Activated CD8-positive, alpha-beta memory T cell treated with anti-CD3 and anti-CD28 coated beads, Interleukin-2, amount 50 U/mL, for 4 hours (primary cell): ENCODE measurements at places on chromosomes 11 and 22.
A peak's percentile ranks its signal among the peaks of the same experiment; 100 is the strongest.

GRCh38 chr11:28447226-28447625, 339.0 kb downstream of the METTL15 start:
- no peak for DNase-seq

GRCh38 chr22:48267681-48268080, 1505.2 kb downstream of the TBC1D22A start:
- DNase-seq, result no peak

- DNase-seq, result no peak
These were observed 18.1 kb upstream of the RASD2 start for GRCh38 chr22:35522225-35523149.

DNA sequence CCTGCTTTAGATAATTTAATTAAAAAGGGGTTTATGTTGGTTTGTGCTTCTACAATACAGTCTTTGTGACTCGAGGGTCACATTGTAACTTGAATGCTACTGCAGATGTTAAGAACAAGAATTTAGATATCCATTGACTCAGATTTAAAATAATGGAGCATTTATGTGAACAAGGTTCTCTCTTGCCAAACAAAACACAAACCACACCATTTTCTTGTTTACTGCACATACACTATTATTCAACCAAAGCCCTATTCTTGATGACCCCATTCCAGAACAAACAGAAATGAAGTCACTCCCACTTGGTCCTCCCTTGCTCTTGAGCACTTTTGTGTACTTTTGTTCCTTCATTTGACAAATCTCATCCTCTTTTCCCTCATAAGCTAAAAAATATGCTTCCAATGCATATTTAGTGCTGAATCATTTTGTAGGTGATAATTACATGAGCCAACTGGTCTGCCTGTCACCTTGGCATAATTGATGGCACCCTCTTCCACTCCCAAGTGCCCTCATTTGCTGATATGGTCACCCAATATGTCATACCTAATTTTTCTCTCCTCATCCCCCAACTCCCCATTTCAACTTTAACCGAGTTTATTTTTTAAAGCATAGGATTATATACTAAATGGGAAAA, 2.8 kb downstream of the C11orf71 start:
- no peak for DNase-seq

DNA sequence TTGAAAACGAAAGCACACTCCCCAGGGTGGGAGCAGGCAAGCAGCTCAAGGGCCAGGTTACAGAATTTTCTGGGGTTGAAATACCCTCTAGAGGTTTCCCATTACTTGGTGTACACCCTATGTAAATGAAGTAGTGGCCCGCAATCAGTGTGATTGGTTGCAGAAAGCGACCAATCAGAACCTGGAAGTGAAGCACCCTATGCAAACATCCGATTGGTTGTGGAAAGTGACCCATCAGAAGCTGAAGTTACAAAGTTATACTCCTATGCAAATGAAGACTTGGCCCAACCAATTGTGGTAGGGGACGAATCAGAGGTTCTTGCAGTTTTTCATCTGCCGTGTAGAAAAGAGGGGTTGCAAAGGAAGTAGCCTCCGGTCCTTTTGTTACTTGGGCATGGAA, 19.2 kb downstream of the PRR5 start:
- DNase-seq, result no peak

- DNase-seq, result peak; percentile 22
These were observed 465 bp downstream of the MAPK1 start for GRCh38 chr22:21866833-21867527.

DNA sequence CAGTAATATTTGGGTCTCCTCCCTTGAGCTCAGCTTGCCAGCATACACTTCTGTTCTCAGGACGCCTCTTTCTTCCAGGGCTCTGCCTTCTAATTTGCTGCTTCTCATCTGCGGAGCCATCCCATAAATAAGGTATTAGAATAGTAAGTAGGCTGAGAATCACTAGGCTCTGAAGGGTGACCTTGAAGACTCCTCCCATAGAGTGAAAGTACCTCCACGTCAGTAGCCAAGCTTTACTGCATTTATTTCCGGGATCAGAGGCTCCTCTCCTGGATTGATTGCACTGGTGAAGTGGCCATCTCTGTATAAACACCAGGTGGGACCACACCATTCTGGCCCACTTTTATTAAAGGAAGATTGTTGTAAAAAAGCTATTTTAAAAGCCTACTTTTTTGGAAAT, 315.5 kb downstream of the FAT3 start:
- DNase-seq, result no peak

DNA sequence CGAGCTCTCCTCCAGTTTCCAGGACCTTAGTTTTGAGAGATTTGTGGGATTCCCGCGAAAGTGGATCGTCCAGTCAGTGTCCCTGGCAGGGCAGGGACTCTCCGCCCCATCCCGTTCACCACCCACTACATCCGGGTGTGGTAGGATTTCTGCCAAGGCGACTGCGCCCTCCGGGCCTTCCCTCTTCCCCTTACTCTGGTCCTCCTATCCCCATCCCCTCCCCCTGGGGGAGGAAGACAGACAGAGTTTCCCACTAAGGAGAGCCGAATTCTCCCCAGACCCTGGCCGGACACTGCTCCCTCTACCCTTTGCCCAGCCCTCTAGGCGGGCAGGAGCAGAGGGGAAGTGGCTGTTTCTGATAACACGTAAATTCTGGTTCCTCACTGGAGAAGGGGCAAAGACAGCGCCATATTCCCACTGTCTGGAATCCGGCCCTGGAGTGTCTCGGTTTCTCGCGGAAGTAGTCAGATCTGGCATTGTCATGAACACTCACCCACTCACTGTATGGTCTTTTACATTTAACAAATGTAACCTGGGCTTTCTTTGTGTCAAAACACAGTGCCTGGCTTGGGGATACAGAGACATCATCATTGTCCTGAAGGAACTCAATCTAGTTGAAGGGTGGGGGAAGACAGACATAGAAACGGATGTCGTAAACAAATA, 1.1 kb upstream of the NECTIN1 start:
- no peak for DNase-seq

DNA sequence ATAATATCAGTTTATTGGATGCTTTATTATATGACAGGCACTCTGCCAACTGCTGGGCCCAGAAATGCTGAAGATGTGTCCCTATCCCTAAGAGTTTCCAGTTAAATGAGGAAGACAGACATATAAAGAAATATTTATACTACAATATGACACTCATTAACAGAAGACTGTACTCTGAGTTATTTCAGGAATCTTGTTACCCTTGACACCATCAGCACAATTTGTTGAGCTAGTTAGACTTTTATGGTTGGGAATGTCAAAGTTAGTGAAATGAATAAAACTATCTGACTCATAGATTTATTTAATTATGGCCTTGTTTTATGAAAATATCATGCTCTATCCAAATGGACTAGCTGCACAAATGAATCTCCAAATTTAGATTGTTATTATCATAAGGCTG, 25.6 kb upstream of the MSANTD4 start:
- DNase-seq, result no peak

DNA sequence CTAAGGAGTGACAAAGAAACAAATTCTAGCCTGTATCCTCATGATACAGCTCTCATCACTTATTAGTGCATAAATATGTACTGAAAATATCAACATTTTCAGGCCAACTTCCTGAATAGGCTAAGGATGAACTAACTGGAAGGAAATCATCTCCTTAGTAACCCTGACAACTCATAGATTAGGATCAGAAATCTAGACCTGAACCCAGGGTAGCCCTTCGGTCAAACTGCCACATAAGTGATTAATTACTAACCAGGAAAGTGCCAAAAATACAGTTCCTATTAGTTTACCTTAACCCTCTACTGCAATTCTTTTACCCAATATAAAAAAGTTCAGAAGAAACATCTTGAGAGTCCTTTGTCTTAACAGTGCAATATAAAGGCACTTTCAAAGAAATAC, 40.0 kb downstream of the AMBRA1 start:
- DNase-seq, result no peak

DNA sequence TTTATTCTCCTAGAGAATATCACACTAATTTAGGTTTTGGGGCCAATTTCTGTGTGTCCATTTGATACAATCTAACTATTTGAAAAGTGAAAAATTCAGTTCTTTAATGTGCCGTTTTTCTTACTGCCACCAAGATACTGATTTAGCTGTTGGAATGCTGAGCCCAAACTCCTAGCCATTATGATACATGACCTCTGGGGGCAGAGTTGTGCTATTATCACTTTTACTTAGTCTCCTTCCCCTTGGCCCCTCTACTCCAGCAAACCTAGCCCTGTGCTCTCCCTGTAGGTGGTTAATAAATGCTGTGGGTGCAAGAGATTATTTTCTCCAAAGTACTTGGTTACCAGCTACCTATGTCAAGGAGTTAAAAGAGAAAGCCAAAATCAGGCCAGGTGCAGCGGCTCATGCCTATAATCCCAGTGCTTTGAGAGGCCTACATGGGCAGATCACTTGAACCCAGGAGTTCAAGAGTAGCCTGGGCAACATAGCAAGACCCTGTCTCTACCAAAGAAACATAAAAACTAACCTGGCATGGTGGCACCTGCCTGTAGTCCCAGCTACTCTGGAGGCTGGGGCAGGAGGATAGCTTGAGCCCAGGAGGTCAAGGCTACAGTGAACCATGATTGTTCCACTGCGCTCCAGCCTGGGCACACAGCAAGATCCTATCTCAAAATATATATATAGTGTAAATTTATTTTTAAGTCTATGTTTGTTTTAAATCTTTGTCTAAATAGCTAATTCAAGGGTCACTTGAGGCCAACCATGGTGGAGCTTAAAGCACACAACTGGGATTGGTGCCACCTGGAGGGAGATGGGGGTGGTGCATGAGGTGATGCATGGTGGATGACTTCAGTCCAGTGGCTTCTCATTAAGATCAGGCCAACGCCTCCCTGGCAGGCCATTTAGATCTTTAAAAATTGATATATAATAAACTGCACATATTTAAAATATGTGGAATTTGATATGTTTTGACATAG, 193.2 kb upstream of the PLET1 start:
- DNase-seq, result peak; percentile 40

GRCh38 chr11:17077520-17078401, at the start of gene RPS13:
RPS13 (minus strand) TSS chr11:17077667; CDS start chr11:17077641, 26 bp downstream.
- DNase-seq, result peak; percentile 91

- no peak for DNase-seq
These were observed 228.4 kb downstream of the BLID start for GRCh38 chr11:121887569-121887968.

DNA sequence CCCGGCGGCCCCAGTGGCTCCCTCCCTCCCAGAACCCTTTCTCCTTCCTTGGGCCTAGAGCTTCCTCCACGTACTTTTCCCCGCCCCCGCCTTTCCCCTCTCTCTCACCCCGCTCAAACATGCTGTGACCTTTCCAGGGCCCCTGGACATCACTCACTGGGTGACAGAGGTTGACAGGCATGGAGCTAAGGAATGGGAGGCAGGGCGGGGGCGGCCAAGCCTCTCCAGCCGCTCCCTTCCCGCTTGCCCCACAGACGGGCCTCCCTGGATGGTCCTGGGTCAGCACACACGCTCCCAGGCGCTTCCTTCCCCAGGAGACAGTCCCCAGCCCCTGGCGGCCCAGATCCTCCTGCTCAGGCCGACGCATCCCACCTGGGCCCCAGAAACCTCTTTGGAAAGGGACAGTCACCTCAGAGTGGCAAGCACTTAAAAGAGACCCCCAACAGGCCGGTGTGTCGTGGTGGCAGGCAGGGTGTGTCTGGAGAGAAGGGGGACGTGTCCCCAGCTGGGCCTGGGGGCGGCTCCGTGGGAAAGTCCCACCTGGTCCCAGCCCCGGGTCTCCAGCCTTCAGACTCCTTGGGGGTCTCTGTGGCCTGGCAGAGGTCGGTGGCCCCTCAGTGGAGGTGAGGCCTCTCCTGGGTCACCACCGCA, 8.8 kb downstream of the H19 start:
- no peak for DNase-seq

GRCh38 chr11:76653674-76654284, 16.8 kb downstream of the LRRC32 start:
- DNase-seq, result no peak

- no peak for DNase-seq
These were observed 15.9 kb upstream of the FANCF start for GRCh38 chr11:22641559-22641958.

DNA sequence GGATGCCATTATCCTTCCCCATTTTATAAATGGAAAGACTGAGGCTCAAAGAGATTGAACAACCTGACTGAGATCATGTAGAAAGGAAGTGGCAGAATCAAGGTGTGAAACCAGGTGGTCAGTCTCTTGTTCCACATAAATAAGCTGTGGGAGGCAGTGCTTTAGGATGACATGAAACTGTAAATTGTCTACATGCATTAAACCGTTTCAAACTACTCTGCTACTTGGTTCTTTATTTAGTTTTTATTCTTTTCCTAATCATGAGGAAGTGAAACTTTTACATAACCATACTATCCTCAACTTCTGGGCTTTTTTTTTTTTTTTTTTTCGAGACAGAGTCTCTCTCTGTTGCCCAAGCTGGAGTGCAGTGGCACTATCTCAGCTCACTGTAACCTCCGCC, 34.9 kb downstream of the CADM1 start:
- DNase-seq, result no peak

DNA sequence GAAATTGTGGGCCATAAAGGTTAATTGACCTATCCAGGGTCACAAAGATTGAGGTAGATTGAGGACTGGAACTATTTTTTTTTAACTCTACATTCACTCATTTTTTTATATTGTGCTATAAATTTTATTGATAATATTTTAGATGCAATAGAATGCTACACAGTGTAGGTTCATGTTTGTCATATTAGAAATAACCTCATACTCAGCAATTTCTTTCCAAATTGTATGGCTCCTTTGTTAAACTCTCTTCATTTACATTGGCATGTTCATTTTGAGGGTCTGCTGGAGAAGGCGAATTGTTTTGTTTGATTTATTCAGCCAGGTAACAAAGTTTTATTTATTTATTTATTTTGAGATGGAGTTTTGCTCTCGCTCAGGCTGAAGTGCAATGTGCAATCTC, 44.6 kb downstream of the UVRAG start:
- no peak for DNase-seq

GRCh38 chr11:44855493-44855849, 95.2 kb downstream of the TP53I11 start:
- no peak for DNase-seq

- no peak for DNase-seq
These were observed 133.7 kb downstream of the ETS1 start for GRCh38 chr11:128453444-128454336.

DNA sequence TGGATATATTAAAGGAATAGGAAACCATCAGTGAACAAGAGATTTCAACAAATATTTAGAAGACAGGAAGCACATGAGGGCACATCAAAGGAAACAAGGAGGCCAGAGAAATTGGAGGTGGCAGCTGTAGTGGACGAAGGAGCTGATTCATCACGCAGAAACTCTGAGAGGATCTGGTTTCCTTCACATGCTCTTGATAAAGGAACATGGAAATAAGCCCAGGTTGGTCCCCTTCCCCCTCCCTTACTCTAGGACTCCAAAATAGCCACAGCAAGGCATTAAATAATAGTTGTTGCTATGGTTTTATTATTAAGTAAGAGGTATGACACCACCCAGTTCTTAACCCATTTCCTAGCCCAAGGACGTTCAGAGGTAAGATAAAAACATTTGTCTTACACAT, 11.3 kb downstream of the IZUMO1R start:
- DNase-seq, result no peak
